ENCODE measurements at places on chromosomes 5 and 9.

DNA sequence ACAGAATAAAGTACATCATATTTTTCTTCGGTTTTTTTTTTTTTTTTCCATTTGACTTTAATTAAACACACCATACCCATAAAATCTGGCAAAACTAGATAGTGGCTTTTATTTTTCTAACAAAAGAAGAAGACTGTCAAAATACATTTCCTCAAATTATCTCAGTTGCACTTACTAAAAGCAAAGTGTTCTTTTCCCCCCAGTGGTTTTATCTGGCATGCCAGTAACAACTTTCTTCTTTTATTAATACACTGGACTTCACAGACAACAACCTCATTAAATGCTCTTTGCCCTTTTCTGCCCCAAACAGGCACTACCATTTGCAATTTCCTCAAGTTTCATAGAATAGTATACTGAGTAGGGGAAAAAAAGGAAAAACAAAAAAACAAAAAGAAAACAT lies 1792.3 kb downstream of the EFNA5 start:
- DNase-seq: no peak

- no peak for DNase-seq
Measured at GRCh38 chr5:119930490-119930889, 301.1 kb downstream of the FAM170A start.

GRCh38 chr5:166899343-166899742 lies 1392.1 kb upstream of the WWC1 start:
- no peak for DNase-seq

DNA sequence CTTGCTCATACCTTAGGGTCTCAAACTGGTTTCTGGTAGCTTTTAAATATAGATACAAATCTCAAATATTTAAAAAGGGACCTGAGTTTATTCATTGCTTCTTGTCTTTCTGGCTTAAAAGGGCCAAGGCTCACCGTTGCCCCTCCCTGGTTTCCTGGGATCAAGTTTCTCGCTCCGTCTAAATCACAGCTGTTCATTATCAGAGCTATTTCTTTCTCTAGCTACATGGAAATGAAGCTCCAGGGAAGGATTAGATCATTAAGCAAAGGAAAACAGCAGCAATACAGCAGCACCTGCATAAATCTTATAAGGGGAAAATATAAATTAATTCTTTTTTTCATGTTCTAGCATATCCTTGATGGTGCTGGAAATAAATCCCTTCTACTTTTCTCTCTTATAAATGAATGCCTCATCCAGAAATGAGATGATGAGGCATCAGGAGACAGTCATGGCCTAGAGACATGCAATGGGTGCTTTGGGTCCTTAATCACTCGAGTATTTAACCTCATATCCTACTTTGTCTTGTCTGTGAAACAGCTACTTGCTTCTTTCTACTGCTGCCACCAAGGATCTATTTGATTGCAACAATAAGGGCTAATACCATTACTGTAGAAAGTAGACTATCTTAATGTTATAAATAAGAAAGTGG lies 320.1 kb downstream of the TRPM3 start:
- DNase-seq: no peak

DNA sequence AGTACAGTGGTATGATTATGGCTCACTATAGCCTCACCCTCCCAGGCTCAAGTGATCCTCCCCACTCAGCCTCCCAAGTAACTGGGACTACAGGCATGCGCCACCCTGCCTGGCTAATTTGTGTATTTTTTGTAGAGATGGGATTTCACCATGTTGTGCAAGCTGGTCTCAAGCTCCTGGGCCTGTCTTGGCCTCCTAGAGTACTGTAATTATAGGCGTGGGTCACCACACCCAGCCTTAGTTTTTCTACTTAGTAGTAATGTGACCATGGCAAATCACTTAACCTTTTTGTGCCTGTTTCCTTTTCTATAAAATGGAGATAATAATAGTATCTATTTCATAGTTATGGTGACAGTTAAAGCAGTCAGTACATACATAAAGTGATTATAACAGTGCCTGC lies 22.2 kb downstream of the GLE1 start:
- no peak for DNase-seq

- DNase-seq: no peak
Measured at GRCh38 chr5:92372766-92373165, 989.6 kb upstream of the ARRDC3 start.

DNA sequence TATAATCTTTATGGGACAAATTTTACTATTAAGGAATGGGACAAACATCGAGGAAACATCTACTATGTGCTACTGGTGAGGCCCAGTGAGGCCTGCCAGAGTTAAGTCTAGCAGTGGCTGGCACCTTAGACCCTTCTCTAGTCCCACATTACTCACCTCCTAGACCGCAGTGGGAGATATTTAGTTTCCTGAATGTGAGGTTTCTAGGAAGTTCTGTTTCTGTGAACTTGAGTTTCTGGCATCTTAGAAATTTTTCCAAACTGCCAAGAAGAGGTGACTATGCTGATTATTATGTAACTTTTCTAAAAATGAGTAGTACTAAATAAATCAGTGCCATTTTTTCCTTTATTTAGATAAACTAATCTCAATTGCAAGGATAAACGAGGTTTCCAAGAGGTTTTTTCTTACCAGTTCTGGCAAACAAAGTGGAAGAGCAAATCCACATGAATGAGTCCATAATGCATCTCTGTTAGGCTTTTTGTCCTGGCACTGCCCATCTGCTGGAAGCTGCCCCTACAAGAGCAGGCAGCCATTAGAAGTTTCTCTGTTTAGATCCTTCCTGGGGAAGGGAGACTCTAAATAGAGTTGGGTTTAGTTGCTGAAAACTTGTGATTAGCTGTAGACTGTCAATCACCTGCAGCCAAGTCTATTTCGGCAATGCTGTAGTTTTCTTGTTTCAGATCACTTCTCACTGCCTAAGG lies 348.7 kb downstream of the MAN2A1 start:
- peak; percentile 4 for DNase-seq

DNA sequence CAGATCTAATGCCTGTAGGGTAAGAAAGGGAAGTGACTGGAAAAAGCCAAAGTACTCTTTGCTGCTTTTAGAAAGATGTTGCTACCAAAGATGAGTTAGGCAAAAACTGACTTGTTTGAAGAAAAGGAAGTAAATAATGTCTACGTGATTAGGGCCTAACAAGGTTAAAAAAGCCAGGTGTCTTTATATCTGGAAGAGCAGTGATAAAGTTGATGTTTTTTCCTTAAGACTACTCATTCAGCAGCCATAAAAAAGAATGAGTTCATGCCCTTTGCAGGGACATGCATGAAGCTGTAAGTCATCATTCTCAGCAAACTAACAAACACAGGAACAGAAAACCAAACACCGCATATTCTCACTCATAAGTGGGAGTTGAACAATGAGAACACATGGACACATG lies 13.5 kb upstream of the AMACR start:
- DNase-seq: no peak

GRCh38 chr9:80485420-80486250 lies 913.9 kb downstream of the TLE4 start:
- no peak for DNase-seq

GRCh38 chr5:133432956-133433532 lies 179.3 kb downstream of the FSTL4 start:
- no peak for DNase-seq

GRCh38 chr9:94639061-94639998 lies at the start of gene FBP1:
Gene FBP1, minus strand, starts transcription at chr9:94639518. Its CDS starts 208 bp downstream, at chr9:94639310.
- peak; percentile 6 for DNase-seq

GRCh38 chr5:139410993-139411828 lies 7.3 kb upstream of the SPATA24 start:
- no peak for DNase-seq

DNA sequence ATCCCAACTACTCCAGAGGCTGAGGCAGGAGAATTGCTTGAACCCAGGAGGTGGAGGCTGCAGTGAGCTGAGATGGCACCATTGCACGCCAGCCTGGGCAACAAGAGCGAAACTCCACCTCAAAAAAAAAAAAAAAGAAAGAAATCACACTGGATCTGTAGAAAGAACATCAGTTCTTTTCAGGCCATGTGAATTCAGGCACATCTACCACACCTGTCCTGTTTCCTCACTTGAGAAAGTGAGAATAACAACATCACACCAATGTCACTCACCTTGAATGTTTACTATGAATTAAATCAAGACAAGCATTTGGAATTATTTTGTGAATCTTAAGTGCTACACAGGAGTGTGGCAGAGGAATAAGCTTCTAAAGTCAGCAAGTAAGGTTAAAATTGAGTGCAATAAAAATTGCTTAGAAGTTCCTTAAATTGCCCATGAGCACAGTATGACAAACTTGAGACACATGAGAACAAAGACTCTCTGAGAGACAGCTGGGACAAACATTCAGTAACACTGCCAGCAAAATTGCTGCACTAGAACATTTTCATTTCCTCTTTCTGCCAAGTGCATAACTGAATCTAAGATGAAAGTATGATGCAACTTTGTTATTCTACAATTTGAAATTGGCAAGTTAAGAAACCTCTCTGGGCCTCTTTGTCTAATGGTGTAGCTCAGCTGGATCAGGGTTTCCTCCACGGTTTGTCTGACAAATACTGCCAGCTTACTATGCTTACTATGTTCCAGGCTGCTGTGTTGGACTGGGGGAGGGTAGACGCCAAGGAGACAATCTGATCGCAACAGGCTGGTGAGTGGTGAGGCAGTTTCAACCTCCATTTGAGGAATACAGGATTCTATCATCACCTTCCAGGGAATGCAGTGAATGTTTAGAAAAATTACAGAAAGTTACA lies 1.9 kb upstream of the RIC1 start:
- peak; percentile 91 for DNase-seq

- DNase-seq: no peak
Measured at GRCh38 chr5:121913418-121913817, 48.4 kb upstream of the SRFBP1 start.

GRCh38 chr9:4615778-4616177 lies 46.3 kb upstream of the PLPP6 start:
- no peak for DNase-seq

DNA sequence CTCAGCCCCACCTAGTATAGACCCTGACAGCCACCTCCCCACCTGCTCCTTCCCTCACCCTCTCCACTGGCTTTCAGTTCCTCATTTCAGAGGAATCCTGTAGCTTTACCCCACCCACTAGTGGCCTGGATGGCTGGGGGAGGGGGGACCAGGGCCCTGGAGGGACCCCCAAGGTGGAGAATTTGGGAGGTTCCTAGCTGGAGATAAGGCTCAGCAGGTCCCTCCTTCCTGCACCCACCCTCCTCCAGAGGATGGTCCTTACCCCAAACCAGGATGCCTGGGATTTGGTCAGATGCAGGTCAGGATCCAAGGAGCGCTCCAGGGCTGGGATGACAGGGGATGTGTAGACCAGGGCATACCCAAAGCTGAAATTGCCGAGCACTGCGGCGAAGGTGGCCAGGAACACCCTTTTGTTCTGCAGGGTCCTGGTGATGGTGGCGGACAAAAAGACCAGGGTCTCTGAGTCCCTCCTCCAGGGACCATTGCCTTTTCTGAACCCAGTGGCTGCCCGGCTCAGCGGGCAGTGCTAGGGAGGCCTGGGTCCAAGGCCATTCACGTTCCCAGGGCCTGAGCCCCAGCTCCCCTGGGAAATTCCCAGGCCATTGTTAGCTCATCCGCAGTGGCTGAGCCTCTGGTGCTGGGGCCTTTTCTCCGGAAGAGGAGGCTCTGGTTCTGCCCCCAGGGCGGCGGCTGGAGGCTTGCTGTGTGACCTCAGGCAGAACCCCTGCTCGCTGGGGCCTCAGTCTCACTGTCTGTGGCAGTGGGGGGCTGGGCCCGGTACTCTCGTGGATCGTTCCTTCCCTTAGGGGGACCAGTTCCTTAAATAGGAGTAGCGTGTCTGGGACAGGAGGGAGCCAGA lies 678 bp downstream of the SLC2A6 start:
- DNase-seq: no peak

GRCh38 chr5:177130211-177131018 lies 3.2 kb upstream of the NSD1 start:
- no peak for DNase-seq

GRCh38 chr5:68962757-68963484 lies 130.9 kb upstream of the SLC30A5 start:
- peak; percentile 45 for DNase-seq

GRCh38 chr5:56106837-56107236 lies 112.1 kb upstream of the IL6ST start:
- no peak for DNase-seq

GRCh38 chr5:76225336-76225735 lies 142.2 kb downstream of the SV2C start:
- DNase-seq: no peak

- DNase-seq: no peak
Measured at GRCh38 chr9:82489201-82489821, 500.7 kb downstream of the SPATA31D1 start.

DNA sequence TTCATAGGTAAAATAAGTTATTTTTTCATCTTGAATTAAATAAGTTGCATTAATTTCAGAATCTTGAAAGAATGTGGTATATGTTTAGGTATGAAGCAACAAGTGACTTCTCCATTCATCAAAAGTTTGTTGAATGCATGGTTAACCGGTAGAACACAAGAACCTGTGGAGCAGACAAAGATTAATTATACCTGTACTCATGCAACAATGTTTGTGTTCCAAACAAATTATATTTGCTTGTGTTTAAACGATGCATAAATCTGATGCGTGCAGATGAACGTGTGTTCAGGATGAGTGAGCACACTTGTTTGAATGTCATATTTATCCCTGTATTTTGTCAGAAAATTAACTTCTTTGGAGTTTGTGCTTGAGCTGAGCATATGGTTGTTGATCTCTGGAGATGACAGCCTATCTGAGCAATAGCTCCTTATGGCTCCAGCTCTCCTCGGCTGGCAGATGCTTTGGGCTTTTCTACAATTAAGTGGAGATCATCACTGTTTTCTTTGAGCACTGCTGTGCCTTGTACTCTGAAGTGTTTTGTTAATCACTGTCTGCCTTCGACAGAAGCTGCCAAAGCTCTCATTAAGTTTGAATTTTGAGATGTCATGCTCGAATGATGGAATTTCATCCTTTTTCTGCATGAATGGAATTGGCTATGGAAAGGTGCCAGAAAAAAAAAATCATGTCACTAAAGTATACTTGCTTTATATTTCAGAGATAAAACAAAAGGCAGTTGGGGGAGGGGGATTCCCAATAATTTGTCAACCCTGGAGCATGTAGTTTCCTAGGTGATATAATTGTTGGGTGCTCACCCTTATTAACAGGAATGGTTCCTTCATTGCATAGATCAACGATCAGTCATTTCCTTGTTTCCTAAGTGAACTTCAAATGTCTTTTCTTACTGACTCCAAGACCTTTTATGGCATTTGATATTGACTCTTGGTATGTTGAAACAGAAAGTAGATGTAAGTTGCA lies 502.5 kb upstream of the ARRDC3 start:
- no peak for DNase-seq

DNA sequence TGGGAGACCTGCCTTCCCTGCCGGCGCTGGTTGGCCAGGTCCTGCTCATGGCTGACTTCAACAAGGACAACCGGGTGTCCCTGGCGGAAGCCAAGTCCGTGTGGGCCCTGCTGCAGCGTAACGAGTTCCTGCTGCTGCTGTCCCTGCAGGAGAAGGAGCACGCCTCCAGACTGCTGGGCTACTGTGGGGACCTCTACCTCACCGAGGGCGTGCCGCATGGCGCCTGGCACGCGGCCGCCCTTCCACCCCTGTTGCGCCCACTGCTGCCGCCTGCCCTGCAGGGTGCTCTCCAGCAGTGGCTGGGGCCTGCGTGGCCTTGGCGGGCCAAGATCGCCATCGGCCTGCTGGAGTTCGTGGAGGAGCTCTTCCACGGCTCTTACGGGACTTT lies 10.6 kb downstream of the DIPK1B start:
- DNase-seq: peak; percentile 33

- DNase-seq: no peak
Measured at GRCh38 chr9:135523521-135524129, 2.4 kb downstream of the LCN1 start.

Measured in hematopoietic multipotent progenitor cell treated with erythropoietin and hydrocortisone succinate and interleukin-3 and kit ligand, for 8 days (in vitro differentiated cells).